ENCODE measurements at places on chromosomes 7 and 10.

DNA sequence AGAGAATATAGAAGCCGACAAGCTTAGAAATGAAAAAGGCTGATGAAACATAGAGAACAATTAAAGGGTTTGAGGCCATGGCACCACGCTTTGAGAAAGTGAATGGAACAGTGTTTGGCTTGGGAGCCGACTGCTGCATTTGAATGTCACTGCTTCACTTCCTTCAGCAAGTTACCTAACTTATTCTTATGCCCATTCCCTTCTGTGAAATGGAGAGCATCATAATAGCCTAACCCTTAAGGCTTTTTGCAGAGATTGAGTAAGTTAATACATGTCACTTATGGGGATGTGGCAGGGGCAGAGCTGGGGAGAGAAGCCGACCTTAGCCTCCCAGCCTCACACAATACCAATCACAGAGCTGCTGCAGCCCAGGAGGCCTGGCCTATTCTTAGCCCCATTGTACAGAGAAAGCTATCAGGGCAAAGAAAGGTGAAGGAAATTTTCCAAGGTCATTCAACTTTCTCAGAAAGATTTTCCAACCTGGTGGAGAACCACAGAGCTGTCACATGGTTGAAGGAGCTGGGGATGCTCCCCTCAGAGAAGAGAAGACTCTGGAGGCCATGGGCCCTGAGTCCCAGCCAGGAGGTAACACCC lies 186.0 kb upstream of the GDF10 start:
- DNase-seq = no peak

- DNase-seq = no peak
These were observed 255.7 kb downstream of the GLI3 start for GRCh38 chr7:41981046-41982040.

GRCh38 chr7:132066761-132067171 lies 509.5 kb downstream of the PLXNA4 start:
- DNase-seq = no peak

GRCh38 chr7:139562961-139563565 lies 39.6 kb downstream of the CLEC2L start:
- no peak for DNase-seq
